ENCODE measurements at places on chromosomes 3 and 15. TPM values are rescaled to one million over a fixed set of nuclear protein-coding genes. Genes with fewer than 3 reads are reported as not detected.

The ST3GAL6 gene
- total RNA-seq, result 0.44 TPM

The CLDN18 gene
- total RNA-seq, result not detected

The GABRB3 gene
- total RNA-seq, result not detected

The SETD2 gene
- total RNA-seq, result 41.2 TPM

The ZNF620 gene
- 6.7 TPM for total RNA-seq

The CKMT1B gene
- 0.32 TPM for total RNA-seq

The GNAT1 gene
- total RNA-seq, result not detected

The CCR3 gene
- total RNA-seq, result not detected

The NOX5 gene
- 0.21 TPM for total RNA-seq

All from activated T-helper 2 cell treated with anti-CD3 and anti-CD28 coated beads, Interferon-gamma antibody, Interleukin-2, Interleukin-4, amounts not matched to agents 10 μg/mL and 5 μg/mL and 100 μg/mL, durations not matched to agents 14 hours and 24 hours and 36 hours (primary cell).